ENCODE measurements at places on chromosomes 12 and 14.

- no peak for DNase-seq
Measured at GRCh38 chr14:68369281-68370056, 423.4 kb downstream of the ZFP36L1 start.

DNA sequence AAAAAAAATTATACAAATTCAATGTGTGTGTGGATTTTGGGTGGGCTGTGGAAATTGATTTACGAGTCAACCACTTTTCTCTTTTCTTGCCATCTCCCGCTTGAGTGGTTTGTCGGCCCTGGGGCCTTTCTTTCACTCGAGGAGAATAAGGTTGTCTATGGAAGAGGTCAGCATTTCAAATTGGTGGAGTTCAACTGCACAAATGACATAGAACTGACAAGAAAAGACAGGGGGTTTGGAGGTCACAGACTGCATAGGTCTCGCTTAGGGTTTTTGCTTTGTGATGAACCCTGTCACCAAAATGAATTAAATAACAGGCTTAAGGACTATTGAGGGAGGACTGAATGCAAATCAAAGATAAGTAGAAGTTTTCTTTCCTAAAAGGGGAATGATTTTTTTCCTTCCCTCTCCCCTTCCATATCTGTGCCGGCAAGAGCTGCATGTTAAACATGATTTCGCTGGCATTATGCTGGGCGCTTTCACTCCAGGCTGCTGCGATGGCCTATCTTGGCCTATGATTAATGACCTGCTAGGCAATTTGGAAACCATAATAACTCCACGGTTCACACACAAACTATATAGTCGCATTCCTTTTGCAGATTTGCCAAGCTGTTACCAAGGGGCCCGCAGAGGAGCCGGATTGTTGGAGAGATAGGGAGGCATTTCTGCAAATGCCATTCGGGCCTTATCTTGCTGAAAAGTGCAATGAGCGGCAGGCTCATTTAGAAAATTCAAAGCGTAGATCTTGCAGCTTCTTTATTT, 20.7 kb downstream of the ASCL1 start:
- DNase-seq, result no peak

- no peak for DNase-seq
Measured at GRCh38 chr12:96906498-96906848, 584 bp upstream of the NEDD1 start.

DNA sequence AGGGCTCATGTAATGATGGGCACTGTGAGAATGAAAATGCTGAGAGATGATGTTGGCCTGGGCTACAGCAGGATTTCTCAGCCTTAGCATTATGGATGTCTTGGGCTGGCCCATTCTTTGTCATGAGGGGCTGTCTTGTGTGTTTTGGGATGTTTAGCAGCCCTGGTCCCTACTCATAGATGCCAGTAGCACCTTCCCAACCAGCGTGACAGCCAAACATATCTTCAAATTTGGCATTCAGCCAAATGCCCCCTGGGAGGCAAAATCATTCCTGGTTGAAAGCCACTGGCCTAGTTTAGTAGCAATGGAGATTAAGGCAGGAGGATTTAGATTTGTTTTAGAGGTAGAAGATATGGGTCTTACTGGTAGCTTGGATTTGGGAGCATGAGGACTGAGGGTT, 26.6 kb downstream of the UBE3B start:
- DNase-seq, result no peak

DNA sequence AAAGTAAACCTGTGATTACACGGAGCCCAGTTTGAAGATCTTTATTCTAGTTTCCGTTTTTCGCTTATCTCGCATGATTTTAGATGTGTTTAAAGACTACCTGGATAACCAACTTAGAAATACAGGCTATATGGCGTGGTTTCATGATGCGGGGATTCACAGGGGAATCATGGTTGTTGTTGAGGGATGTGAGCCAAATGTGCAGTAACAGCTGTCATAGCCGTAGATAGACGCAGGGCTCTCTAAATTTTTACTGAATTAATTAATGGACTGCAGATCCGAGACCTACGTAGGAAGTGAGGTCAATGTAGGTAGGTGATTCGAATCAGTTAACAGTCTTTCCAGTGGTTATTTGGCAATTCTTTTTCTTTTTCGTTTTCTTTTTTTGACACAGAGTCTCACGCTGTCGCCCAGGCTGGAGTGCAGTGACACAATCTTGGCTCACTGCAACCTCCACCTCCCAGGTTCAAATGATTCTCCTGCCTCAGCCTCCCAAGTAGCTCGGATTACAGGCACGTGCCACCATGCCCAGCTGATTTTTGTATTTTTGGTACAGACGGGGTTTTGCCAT, 144.9 kb upstream of the AMIGO2 start:
- DNase-seq, result no peak

- no peak for DNase-seq
Measured at GRCh38 chr14:21825149-21825743, 151.6 kb upstream of the OR4E1 start.

- DNase-seq, result no peak
Measured at GRCh38 chr14:54935958-54936357, 33.3 kb upstream of the GCH1 start.

DNA sequence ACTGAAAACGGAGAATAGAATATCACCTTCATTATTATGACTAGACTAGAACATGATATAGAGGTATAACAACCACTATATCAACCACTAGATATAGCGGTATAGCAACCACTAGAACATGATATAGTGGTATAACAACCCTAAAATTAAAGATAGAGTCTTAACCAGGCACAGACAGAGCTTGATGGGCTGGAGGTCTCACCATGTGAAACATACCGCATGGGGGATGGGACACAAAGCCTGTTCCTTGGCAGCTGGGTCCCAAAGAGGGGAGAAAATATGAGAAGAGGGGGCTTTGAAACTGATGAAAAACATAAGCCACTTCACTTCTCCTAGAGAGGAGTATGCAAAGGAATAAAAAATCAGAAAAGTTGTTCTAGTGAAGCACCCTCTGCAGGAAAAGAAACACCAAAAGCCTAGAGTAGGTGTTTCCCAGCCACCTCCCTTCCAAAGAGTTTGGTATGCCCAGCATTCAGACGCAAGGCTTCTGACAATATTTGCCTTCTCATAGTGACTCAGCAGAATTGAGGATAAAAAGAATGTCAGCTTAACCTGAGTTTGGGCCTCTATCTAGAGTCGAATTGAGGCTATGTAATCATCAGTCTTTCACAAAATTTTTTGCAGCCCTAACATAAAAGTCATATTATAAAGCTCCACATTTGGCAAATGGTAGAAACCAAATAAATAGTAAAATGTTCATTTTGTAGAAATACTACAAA, 316.4 kb downstream of the NOVA1 start:
- no peak for DNase-seq

- no peak for DNase-seq
Measured at GRCh38 chr12:4849115-4849541, 60.6 kb upstream of the KCNA1 start.

DNA sequence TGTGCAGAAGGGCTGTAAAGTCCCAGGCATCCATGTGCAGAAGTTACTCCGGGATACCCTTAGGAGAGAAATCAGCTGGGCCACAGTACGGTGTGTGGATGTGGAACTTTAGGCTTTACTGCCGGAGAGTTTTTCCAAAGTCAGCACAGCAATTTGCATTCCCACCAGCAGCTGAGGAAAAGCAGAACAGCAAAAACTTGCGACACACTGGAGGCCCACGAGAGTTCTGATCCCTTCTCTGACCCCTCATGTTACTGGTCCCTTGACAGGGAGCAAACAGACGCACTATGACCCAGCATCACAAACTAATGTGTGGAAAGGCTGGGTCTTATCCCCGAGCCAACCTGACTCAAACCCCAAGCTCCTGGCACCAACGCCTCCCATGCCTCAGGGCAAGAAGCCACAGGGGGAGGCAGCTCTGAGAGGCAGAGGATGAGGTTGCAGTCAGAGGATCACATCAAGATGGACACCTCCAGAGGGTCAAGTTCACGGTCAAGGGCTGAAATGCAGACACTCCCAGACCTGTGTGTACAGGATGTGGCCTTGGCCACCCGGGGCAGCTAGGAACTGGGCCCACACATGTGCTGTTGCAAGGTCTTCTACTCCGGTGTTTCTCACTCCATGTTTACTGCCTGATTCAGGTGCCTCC, 38.6 kb downstream of the CCDC88C start:
- DNase-seq, result no peak

GRCh38 chr12:770479-770878, 18.1 kb downstream of the WNK1 start:
- DNase-seq, result no peak

GRCh38 chr14:88947646-88948598, 123.5 kb downstream of the TTC8 start:
- DNase-seq, result no peak

GRCh38 chr12:11746024-11746771, 96.7 kb downstream of the ETV6 start:
- DNase-seq, result no peak

DNA sequence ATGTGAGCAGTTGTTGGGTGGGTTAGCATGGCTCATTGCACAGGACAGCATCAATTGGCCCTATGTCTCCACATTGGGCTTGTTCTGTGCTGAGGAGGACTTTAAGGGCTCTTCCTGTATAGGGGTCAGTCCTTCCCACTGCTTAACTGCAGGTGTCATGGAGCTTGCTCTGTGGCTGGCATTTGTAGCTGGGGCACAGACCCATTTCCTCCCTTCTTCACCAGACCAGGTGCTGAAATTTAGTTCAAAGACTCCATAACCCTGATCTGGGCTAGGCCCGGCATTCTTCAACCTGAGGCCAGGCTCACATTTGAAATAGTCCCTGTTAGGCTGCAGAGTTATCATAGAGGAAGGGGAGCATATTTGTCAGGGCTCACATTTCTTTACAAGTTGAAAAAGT, 12.8 kb downstream of the CHST11 start:
- no peak for DNase-seq

- DNase-seq, result no peak
Measured at GRCh38 chr12:71551529-71551928, 111.9 kb downstream of the LGR5 start.

- DNase-seq, result no peak
Measured at GRCh38 chr12:27779416-27779919, 565 bp upstream of the KLHL42 start.

GRCh38 chr12:40010899-40011774, 94.7 kb downstream of the SLC2A13 start:
- no peak for DNase-seq

GRCh38 chr12:16258963-16259362, 18.5 kb downstream of the SLC15A5 start:
- DNase-seq, result no peak

DNA sequence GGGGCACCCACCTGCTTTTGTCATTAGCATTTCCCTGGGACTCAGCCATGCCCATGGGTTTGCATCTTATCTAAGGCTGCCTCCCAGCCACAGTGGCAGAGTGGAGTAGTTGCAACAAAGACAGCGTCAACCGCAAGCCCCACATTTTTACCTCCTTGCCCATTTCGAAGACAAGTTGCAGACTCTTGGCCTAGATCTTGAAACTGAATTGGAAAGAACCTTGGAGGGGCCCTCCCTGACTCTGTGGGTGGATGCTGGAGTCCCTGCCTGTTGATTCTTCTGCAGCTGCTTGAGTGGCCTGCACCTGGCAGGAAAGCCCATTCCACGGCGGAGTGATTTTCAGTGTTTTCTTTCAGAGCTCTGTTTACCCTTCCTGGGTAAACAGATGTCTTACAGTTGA, 309.0 kb downstream of the VRK1 start:
- no peak for DNase-seq

GRCh38 chr12:127271776-127272175, 995.2 kb upstream of the TMEM132C start:
- no peak for DNase-seq

DNA sequence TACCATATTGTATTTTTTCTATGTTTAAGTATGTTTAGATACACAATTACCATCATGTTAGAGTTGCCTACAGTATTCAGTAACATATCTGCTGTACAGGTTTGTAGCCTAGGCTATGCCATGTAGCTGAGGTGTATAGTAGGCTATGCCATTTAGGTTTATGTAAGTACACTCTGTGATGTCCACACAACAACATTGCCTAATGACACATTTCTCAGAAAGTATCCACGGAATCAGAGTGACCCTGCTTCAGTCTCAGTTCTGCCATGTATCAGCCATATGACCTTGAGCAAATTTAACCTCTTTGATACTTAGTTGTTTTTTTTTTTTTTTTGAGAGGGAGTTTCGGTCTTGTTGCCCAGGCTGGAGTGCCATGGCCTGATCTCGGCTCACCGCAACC, 12.7 kb downstream of the SUSD6 start:
- DNase-seq, result no peak

DNA sequence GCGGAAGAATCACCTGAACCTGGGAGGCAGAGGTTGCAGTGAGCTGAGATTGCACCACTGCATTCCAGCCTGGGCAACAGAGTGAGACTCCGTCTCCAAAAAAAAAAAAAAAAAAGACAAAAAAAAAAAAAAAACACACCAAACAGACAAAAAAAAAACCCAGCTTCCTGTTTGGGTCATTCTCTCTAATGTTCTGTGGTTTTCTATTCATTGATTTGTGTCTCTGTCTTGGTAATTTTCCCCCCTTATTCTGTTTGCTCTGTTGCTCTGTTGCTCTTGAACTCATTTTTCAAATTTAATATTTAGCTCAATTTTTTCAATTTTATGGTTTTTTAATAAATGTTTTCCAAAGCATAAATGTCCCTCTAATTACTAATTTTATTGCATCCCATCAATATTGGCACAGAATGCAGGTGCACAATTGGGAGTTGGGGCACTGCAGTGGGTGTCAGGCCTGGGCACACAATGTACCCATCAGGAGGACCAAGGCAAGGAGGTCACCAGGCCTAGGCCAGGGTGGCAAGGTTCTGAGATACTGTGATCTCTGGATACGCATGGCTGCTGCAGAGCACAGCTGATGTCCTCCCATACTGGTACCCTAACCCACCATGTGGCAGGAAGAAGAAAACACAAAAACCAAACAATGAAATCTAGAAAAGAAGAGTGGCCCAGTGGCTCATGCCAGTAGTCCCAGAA, 8.0 kb upstream of the GNPTAB start:
- DNase-seq, result no peak

DNA sequence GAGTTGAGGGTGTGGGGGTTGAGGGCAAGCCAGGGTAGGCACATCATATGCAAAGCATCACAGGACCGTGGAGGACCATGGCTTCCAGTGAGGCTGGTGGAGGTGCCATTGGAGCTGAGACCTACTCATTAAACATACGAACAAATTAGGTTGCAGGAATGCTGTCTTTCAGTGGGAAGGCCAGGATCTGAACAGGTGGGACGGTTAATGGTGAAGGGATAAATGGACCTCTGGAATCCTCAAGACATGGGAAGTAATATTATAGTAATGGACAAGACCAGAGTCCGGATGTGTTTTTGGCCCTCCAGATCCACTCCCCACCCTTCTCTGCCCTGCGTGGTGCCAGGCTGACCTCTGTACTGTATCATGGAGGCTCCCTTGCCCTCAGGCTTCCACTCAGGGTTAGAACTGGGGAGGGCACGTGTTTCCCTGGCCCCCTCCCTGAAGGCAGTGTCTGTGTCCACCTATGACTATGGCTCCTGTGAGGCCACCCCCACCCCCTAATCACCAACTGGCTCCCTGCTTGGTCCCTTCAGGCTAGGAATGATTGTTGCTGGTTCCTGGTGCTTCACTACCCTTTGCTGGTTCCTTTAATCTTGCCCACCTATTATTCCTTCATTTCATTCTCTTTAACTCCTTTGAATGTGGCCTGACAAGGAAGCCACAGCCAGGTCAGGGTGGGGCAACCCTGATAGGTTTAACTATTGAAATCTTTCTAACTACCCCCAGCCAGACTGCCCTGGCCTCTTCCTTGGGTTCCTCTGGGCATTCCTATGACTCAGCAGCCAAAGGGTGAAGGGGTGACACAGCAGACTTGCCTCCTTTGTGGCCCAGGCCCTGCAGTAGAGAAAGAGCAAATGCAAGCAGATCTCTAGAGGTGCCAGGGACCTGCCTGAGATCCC, 10.7 kb downstream of the DHRS2 start:
- DNase-seq, result no peak
